ENCODE measurements at places on chromosomes 11 and 22. TPM values are rescaled to one million over a fixed set of nuclear protein-coding genes. Genes with fewer than 3 reads are reported as not detected.

Gene UBQLN3
- 0.15 TPM for total RNA-seq

Gene SPA17
- total RNA-seq: 7.4 TPM

Gene DMC1
- 15.3 TPM for total RNA-seq

Gene FXYD2
- 0.33 TPM for total RNA-seq

Gene APLNR
- total RNA-seq: not detected

Gene CCDC87
- 0.29 TPM for total RNA-seq

Gene POU2AF2
- total RNA-seq: not detected

Gene HBG1
- total RNA-seq: not detected

Gene CASTOR1
- 18.0 TPM for total RNA-seq

Gene PAFAH1B2
- 110 TPM for total RNA-seq

Gene OR10A2
- total RNA-seq: not detected

Gene LMO2
- total RNA-seq: not detected

Gene SCO2
- 4.1 TPM for total RNA-seq

Gene SAA4
- not detected for total RNA-seq

Gene TRIM3
- 56.1 TPM for total RNA-seq

Gene TBX1
- total RNA-seq: 0.17 TPM

Gene CYP2D6
- total RNA-seq: 0.33 TPM

All from smooth muscle cell of trachea (primary cell).